ENCODE measurements at places on chromosomes 1 and 21. TPM values are rescaled to one million over a fixed set of nuclear protein-coding genes. Genes with fewer than 3 reads are reported as not detected.

DNA sequence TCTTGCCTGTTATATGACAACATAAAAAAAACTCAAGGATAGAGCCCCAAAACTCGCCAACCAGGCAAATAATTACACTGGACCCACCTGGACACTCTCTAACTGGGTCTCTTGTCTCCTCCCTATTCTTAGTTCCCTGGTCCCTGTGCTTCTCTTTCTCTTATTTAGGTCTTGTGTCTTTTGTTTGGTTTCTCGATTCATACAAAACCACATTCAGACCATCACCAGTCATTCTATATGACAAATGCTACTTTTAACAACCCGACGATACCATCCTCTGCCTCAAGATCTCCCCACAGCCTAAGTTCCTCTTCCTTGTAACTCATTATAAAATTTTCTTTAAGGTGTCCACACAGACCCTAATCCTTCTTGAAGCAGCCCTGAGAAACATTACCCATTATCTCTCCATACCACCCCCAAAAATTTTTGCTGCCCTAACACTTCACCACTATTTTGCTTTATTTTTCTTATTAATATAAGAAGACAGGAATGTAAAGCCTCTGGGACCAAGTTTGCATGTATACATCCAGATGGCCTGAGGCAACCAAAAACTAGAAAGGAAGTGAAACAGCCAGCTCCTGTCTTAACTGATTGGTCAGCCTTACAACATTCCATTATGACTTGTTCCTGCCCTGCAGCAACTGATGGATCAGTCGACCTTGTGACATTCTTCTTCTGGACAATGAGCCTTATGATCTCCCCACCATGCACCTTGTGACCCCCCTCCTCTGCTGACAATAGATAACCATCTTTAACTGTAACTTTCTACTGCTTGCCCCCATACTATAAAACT, 638.2 kb downstream of the AMY1C start:
- H3K36me3 ChIP-seq: no peaks in the 10 kb centered on the region
- no peaks in the 10 kb centered on the region for H3K27me3 ChIP-seq
- no peak for DNase-seq
- no peaks in the 10 kb centered on the region for H3K4me1 ChIP-seq
- H3K4me3 ChIP-seq: no peak overlapping the region

KCNE1 gene
- 1.6 TPM for total RNA-seq

LCE6A gene
- total RNA-seq: not detected

TRABD2B gene
- 1.4 TPM for total RNA-seq

GRCh38 chr1:94105957-94106529, 14.9 kb downstream of the ABCA4 start:
- no peak overlapping the region for H3K4me3 ChIP-seq
- DNase-seq: no peak
- peaks cover 5% of the 10 kb centered on the region for H3K4me1 ChIP-seq
- no peaks in the 10 kb centered on the region for H3K27me3 ChIP-seq
- no peak overlapping the region for H3K27ac ChIP-seq

OR2T11 gene
- not detected for total RNA-seq

All from breast epithelium (tissue), 4 donors.